ENCODE measurements at places on chromosomes 2 and 18. TPM values are rescaled to one million over a fixed set of nuclear protein-coding genes. Genes with fewer than 3 reads are reported as not detected.

KRTCAP3 gene
- 13.9 TPM for total RNA-seq

C2orf78 gene
- not detected for total RNA-seq

MOCOS gene
- total RNA-seq: 0.23 TPM

FOXD4L1 gene
- total RNA-seq: 0.14 TPM

CYP27C1 gene
- not detected for total RNA-seq

PKDCC gene
- not detected for total RNA-seq

SPP2 gene
- not detected for total RNA-seq

MERTK gene
- total RNA-seq: 0.89 TPM

RSAD2 gene
- total RNA-seq: 104 TPM

ARHGAP15 gene
- 141 TPM for total RNA-seq

LIMS2 gene
- total RNA-seq: 24.9 TPM

CTDP1 gene
- 42.5 TPM for total RNA-seq

- no peaks in the 10 kb centered on the region for H3K36me3 ChIP-seq
- no peak for DNase-seq
- H3K4me1 ChIP-seq: peaks cover 2% of the 10 kb centered on the region
Measured at GRCh38 chr18:76484749-76485387, 10.2 kb downstream of the ZNF516 start.

DNA sequence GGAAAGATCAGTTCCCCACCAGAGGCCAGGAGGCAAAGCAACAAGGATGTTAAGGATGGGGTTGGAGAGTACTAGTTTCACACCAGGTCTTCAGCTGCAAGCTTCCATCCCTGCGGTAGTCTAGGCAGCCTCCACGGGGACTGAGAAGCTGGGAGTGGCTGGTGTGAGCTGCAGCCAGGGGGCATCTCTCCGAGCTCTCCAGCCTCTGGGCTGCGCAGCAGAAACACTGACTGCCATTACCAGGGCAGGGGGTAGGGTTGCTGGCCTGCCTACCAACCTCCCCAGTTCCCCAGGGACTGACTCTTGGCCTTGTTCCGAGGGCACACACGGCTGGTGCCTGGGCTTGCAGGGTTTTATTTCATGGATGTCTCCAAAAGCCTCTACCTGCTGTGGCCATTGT is 15.9 kb downstream of the GATA6 start:
- no peaks in the 10 kb centered on the region for H3K36me3 ChIP-seq
- DNase-seq: no peak
- H3K4me3 ChIP-seq: no peak overlapping the region
- peaks cover 6% of the 10 kb centered on the region for H3K27me3 ChIP-seq
- H3K27ac ChIP-seq: no peak overlapping the region

DNA sequence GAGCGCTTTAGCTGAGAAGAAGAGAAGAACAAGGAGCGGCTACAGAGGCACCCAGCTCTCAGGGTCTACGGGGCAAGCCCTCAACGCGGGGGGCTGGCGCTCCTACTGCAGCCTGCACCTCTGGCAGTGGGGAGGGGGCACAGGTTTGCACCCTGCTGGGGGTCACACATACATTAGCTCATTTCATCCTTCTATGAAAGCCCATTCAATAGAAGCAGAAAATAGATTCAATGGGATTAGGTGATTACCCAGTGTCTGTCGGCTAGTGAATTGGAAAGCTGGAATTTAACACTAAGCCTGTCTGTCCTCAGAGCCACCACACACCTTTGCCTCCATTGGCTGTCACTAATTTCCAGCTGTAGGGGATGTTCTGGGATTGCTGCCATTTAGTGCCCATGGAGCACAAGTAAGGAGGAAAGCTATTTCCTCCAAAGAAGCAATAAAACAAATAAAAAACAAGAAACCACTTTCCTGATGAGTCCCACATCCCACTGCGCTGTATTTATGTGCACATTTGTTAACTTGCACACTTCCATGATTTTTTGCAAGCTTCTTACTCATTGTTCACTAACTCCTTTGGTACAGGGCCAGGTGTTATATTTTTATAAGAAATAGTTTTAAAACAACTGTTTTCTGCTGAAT is 319.6 kb upstream of the REV1 start:
- no peak overlapping the region for H3K27ac ChIP-seq
- H3K4me1 ChIP-seq: no peaks in the 10 kb centered on the region
- DNase-seq: no peak
- H3K36me3 ChIP-seq: no peaks in the 10 kb centered on the region

- no peaks in the 10 kb centered on the region for H3K27me3 ChIP-seq
- H3K4me1 ChIP-seq: no peaks in the 10 kb centered on the region
- H3K36me3 ChIP-seq: no peaks in the 10 kb centered on the region
- no peak for DNase-seq
Measured at GRCh38 chr18:5439986-5440696, 103.7 kb downstream of the EPB41L3 start.

GRCh38 chr2:223580951-223581350 is 21.2 kb downstream of the SCG2 start:
- H3K27me3 ChIP-seq: no peaks in the 10 kb centered on the region
- no peak for DNase-seq
- H3K36me3 ChIP-seq: no peaks in the 10 kb centered on the region
- H3K27ac ChIP-seq: no peak overlapping the region

GRCh38 chr2:23505218-23505983 is 120.4 kb downstream of the KLHL29 start:
- no peak overlapping the region for H3K4me3 ChIP-seq
- no peak for DNase-seq
- no peaks in the 10 kb centered on the region for H3K36me3 ChIP-seq

DNA sequence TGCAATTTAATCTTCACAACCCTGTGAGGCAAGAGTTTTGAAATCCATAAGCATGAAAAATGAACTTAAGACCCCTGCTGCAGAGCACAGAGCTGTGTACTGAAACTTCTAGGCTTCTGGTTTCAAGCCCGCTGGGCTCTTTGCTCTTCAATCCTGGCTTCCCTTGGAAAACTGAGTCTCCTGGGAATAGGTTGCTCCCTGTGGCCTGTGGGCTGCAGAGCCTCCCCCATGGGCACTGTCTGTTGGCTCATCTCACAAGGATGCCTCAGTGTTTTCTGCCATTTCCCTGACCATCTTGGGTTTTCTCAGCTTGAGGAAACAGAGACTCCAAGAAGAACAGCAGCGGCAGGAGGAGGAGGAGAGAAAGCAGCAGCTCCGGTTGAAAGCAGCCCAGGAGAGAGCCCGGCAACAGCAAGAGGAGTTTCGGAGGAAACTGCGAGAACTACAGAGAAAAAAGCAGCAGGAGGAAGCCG is 44.5 kb downstream of the SUMO1 start:
- H3K27me3 ChIP-seq: peaks cover 34% of the 10 kb centered on the region
- H3K36me3 ChIP-seq: no peaks in the 10 kb centered on the region
- DNase-seq: no peak
- no peak overlapping the region for H3K27ac ChIP-seq
- no peaks in the 10 kb centered on the region for H3K4me1 ChIP-seq
- no peak overlapping the region for H3K4me3 ChIP-seq

DNA sequence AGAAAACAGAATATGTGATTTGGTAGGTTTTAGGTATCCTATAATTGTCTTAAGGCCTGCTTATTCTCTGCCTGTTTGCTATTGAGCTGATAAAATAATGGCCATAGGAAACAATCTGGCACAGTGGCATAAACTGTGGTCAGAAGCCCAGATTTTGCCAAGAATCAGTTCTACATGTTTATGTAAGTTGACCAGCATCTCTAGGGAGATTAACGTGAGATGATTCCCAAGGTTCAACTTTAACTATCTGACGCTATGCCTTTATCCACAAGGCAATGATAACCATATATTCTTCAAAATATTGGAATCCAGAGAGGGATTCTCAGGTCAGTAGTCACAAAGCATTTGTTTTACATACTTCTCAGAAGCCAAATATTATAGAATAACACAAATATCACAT is 25.6 kb downstream of the AP1S3 start:
- H3K4me3 ChIP-seq: no peak overlapping the region
- H3K27me3 ChIP-seq: no peaks in the 10 kb centered on the region
- peaks cover 3% of the 10 kb centered on the region for H3K36me3 ChIP-seq
- peaks cover 3% of the 10 kb centered on the region for H3K4me1 ChIP-seq
- DNase-seq: no peak

GRCh38 chr2:45684756-45685155 is 33.3 kb downstream of the PRKCE start:
- H3K27me3 ChIP-seq: no peaks in the 10 kb centered on the region
- H3K27ac ChIP-seq: no peak overlapping the region
- no peak overlapping the region for H3K4me3 ChIP-seq
- H3K36me3 ChIP-seq: peaks cover under 1% of the 10 kb centered on the region

DNA sequence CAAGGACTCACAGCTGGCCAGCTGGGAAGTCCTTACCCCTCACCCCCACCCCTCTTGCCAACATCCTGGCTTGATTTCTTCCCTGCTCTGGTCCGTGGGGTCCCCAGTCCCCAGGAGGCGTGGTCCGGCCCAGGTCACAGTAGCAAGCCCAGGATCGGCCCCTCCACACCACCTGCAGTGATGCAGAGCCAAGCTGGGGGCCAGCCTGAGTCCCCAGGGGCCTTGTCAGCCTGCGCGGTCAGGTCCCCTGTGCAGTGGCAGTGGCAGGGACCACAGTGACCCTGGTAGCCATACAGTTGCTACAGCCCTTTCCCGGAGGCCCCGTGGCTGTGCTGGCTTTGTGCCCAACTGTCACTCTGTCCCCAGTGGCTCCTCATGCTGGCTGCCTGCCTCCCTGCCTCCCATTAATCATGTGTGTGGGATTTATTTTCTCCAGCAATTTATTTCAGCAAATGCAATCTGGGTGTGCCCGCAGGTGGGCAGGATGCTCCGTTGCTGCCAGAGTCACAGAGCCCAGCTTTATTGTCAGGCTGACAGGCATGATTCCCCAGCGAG is 8.8 kb upstream of the PRSS56 start:
- no peak overlapping the region for H3K27ac ChIP-seq
- no peak for DNase-seq
- H3K4me1 ChIP-seq: no peaks in the 10 kb centered on the region
- peaks cover 10% of the 10 kb centered on the region for H3K27me3 ChIP-seq

- H3K27me3 ChIP-seq: peaks cover 6% of the 10 kb centered on the region
- H3K4me3 ChIP-seq: no peak overlapping the region
- peaks cover 14% of the 10 kb centered on the region for H3K4me1 ChIP-seq
- H3K36me3 ChIP-seq: no peaks in the 10 kb centered on the region
- DNase-seq: no peak
Measured at GRCh38 chr2:75055820-75056675, 97.6 kb downstream of the POLE4 start.

DNA sequence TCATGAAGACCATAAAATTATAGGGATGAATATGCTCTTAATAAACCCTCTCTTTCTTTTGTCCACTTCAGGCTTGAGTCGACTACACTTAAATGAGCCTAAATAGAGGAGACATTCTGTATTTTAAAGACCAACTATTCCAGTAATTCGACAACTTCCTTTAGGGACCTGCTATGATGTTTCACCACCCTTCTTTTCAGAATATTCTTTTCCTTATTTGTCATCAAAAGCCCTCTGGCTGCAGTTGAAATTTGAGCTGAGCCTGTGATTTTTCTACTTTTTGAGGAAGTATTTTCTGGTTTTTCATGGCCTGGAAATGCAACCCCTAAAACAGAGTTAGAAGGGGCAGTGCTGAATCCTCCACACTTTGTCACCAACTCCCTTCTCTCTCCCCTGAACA is 287.0 kb downstream of the EPHA4 start:
- no peaks in the 10 kb centered on the region for H3K36me3 ChIP-seq
- no peak overlapping the region for H3K27ac ChIP-seq
- DNase-seq: no peak
- peaks cover 2% of the 10 kb centered on the region for H3K27me3 ChIP-seq

DNA sequence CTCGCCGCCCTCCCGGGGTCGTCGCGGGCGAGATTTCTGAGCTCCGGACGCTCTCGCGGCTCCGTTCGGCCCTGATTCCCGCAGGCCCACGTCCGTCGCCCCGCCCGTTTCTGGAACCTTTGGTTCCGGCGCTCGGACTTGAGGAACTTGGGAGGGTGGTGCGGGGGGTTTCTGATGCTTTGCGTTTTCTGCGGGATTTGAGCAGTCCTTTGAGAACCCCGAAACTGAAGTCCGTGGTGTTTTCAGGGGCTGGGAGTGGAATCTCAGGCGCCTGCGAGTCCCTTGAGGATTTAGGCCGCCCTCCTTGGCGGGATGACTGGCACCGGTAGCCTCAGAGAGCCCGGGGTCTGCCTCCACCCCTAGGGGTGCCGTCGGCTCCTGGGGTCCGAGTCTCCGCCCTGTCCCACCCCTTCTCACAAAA is 336 bp downstream of the THNSL2 start:
- H3K4me3 ChIP-seq: peak overlapping the region; percentile 74
- H3K4me1 ChIP-seq: peaks cover 2% of the 10 kb centered on the region
- peaks cover 10% of the 10 kb centered on the region for H3K27me3 ChIP-seq
- no peak overlapping the region for H3K27ac ChIP-seq

DNA sequence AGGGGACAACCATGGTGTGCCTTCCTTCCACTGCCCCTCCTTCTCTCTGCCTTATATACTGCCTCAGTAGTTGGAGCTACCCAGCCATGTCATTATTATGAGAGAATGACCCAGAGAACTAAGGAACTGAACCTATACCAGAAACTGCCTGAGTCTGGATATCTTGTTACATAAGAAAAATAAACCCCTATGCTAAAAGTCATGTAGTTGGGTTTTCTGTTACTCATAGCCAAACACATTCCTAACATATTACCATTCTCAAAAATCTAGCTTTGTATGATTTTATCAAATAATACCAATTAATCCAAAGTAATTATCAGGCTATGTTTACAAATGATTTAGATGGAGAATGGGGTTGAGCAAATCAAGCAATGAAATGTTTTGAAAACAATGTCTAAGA is 15.0 kb upstream of the KLF7 start:
- no peak for DNase-seq
- peaks cover 5% of the 10 kb centered on the region for H3K4me1 ChIP-seq
- no peaks in the 10 kb centered on the region for H3K36me3 ChIP-seq
- no peak overlapping the region for H3K4me3 ChIP-seq

- no peaks in the 10 kb centered on the region for H3K36me3 ChIP-seq
- H3K27me3 ChIP-seq: no peaks in the 10 kb centered on the region
- no peaks in the 10 kb centered on the region for H3K4me1 ChIP-seq
- no peak overlapping the region for H3K4me3 ChIP-seq
Measured at GRCh38 chr18:71707400-71707799, 836.7 kb downstream of the CBLN2 start.

- peaks cover 7% of the 10 kb centered on the region for H3K4me1 ChIP-seq
- H3K27ac ChIP-seq: no peak overlapping the region
- H3K4me3 ChIP-seq: no peak overlapping the region
- DNase-seq: no peak
Measured at GRCh38 chr2:177010861-177011260, 201.7 kb upstream of the HNRNPA3 start.

DNA sequence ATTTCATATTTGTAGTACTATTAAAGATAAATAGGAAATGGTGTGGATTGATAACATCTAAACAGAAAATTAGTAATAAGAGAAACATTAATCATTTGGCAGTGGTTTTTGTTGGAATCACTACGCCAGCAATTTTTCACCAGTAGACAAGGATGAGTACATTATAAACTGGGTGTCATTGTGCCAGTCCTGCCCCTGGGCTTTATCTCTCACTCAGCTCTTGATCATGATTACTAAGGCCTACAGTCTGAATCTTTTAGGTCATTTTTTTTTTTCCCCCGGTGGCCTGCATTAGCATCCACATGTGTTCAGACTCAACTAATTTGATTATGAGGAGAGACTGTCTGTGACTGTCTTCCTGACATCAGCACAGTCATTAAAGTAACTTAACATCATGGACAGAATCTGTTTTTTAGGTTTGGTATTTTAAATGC is 16.2 kb downstream of the GULP1 start:
- no peaks in the 10 kb centered on the region for H3K27me3 ChIP-seq
- no peak overlapping the region for H3K27ac ChIP-seq
- no peak for DNase-seq
- no peaks in the 10 kb centered on the region for H3K36me3 ChIP-seq

- no peaks in the 10 kb centered on the region for H3K4me1 ChIP-seq
- peaks cover 18% of the 10 kb centered on the region for H3K27me3 ChIP-seq
- H3K4me3 ChIP-seq: no peak overlapping the region
- DNase-seq: no peak
- H3K36me3 ChIP-seq: peaks cover 3% of the 10 kb centered on the region
Measured at GRCh38 chr18:49632588-49632987, 70.7 kb downstream of the LIPG start.
